ENCODE measurements at places on chromosomes 2 and 18.
A peak's percentile ranks its signal among the peaks of the same experiment; 100 is the strongest.

DNA sequence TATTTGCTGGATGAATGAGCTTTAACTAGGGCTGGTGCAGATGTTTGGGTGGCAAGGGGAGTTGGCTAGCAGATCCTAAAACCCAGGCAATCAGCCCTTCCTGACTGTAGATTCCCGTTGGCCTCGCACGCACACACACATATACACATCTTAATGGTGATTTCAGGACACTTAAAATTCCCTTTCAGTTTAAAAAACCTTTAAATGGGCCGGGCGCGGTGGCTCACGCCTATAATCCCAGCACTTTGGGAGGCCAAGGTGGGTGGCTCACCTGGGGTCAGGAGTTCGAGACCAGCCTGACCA, 19.5 kb upstream of the MTCL1 start:
- no peak for DNase-seq

DNA sequence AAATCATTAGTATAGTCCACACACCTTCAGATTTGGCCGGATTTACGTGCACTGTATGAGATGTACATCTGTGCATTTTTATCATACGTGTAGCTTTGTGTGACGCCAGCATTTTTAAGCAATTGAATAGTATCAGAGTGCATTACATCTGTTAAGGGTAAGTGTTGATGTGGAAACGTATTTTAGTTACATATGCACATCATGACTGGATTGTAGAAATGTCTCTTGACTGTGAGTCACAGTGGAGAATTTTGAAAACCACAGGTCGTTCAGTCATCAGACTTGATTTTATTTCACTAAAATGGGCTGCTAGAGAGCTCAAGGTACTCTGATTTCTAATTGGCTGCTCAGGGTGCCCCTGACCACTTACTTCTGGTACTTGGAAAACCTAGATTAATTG, 5.4 kb upstream of the GPBAR1 start:
- DNase-seq = no peak

- DNase-seq = no peak
Observed at GRCh38 chr2:215738351-215738750, 275.0 kb downstream of the MREG start.

DNA sequence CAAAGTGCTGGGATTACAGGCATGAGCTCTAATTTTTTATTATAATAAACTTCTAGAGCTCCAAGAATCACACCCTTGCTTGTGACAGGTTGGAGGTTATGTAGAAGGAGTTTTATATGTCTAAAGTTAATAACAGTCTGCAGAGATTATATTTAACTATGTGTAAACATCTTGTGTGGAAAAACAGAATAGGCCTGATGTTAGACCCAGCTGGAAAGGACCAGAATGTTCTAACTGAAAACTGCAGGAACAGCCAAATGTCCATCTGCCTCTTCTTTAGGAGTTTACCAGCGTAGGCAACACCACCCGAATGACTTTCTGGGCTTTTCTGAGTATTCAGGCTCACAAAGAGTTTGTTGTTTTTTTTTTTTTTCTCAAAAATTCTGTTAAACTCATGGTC, 67.1 kb upstream of the CDCA7 start:
- DNase-seq = no peak

DNA sequence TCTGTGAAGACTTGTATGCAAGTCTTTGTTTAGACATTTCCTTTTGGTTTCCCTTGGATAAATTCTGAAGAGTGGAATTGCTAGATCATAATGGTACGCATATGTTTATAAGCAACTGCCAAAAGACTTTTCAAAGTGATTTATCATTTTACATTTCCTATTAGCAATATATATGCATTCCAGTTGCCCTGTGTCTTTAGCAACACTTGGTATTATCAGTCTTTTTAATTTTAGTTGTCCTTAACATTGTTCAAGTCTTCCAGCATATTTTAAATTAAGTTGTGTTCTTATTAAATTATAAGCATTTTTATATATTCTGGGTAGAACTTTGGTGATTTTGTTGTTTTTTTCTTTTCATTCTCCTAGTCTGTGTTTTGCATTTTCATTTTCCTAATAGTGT, 81.8 kb downstream of the EML6 start:
- DNase-seq = no peak

GRCh38 chr2:161992531-161992930, 81.5 kb downstream of the DPP4 start:
- DNase-seq = no peak

DNA sequence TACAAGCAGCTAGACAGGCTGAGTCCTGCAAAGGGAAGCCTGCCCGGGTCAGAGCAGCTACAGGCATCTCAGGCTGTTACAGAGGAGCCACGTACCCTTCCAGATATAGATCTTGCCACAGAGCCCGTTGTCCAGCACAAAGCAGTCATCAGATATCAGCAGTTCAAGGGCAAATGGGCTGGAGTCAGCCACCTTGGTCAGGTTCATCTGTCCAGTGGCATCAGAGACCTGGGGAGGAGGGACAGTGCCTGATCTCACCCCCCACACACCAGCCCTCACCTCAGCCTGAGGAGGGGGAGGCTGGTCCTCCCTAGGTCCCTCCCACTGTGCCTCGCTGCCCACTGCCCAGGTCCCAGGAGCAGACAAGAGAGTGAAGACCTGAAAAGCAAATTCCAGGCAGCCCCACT, 12.2 kb downstream of the CAPG start:
- no peak for DNase-seq

- DNase-seq = no peak
Observed at GRCh38 chr2:109134741-109135358, 5.8 kb downstream of the SH3RF3 start.

DNA sequence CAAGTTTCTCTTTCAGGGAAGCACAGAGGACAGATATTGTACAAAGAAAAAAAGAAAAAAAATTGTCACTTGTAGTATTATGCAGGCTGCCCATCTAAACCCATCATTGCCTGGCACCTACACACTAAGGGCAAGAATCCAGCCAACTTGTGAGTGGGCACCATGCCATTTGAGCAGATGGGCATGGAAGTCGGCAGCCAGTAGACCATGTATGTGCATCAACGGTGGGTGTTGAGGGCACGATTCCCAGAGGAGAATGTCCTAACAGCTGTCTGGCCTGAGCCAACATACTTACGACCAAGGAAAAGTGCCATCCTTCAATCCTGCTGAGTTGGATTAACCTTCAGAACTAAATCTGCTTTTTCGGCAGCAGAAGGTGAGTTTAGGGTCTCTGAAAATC, 63.9 kb downstream of the ARHGAP15 start:
- DNase-seq = no peak

DNA sequence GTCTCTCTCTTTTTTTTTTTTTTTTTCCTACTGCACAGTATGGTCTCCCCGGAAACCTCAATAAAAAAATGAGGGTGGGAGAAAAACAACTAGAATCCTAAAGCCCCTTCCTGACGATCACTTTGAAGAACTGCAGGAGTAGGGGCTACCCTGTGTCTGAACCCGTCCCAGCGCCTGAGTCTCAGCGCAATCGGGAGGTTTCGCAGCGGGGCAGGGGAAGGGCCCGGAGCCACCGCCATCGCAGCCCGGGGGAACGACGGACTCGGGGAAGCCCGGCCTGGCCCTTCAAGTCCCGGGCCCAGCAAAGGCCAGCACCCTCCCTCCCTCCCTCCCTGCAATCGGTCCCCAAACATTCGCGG, 411 bp downstream of the NARS1 start:
- peak; percentile 45 for DNase-seq

- DNase-seq = no peak
Observed at GRCh38 chr2:34808426-34808825, 1209.3 kb upstream of the FAM98A start.

GRCh38 chr2:63040586-63040985, 10.0 kb upstream of the OTX1 start:
- no peak for DNase-seq

DNA sequence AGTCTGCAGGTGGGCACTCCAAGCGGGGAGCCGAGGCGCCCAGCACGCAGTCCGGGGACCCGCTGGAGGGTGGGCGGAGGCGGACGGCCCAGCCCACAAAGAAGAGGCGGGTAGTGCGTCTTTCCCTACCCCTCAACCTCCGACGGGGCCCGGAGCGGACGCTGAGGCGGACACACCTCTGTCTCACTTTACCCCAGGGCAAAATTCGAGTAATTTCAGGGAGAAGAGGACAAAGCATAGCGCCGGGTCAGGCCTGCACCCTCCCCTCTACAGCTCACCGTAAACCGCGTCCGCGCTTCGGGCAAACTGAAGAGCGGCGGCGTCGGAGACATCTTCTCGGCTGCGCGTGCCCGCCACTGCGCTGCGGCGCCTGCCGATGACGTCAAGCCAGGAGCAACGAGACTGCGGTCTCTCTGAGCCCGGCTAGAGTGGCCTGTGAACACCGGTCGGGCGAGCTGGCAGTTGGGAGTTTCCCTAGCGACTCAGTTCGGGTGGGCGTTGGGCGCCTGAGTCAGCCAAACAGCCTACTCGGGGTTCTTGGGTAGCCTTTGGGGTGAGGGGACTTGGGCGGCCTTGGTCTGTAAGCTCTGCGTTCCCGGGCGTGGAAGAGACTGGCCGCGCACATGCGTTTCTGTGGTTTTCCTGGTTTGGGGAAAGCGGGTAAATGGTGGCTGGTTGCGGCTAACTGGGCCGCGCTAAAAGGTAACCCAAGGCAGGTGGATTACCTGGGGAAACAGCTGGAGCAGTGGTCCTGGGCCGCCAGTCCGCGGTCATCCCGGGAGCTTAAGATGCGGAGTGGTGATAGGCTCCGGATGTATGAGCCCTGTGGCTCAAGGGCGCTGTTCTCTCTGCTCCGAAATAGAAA, at the start of gene THOC1:
TSS of gene THOC1 (minus strand) at position 360 of the 865 bp plus-strand sequence. CDS start at position 332, 28 bp downstream.
- DNase-seq = peak; percentile 90

DNA sequence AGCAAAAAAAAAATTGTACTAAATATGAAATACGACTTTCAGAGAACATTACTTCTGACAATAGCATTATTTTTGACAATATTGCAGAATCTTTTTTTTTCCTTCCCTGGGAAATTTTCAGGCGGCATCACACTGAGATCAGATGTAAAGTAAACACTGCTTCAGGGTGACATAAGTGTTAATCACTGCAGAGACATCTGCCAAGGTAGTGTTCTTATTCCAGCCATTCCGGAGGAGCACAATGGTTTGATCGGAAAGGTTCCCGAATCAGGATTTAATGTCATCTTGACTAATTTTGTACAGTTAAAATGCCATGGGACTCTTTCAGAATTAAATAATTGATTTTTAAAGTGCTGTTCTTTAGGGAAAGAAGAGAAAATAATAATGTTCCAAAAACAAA, 56.7 kb upstream of the ZNF236 start:
- DNase-seq = no peak

- no peak for DNase-seq
Observed at GRCh38 chr2:20456116-20456571, 9.3 kb downstream of the RHOB start.

DNA sequence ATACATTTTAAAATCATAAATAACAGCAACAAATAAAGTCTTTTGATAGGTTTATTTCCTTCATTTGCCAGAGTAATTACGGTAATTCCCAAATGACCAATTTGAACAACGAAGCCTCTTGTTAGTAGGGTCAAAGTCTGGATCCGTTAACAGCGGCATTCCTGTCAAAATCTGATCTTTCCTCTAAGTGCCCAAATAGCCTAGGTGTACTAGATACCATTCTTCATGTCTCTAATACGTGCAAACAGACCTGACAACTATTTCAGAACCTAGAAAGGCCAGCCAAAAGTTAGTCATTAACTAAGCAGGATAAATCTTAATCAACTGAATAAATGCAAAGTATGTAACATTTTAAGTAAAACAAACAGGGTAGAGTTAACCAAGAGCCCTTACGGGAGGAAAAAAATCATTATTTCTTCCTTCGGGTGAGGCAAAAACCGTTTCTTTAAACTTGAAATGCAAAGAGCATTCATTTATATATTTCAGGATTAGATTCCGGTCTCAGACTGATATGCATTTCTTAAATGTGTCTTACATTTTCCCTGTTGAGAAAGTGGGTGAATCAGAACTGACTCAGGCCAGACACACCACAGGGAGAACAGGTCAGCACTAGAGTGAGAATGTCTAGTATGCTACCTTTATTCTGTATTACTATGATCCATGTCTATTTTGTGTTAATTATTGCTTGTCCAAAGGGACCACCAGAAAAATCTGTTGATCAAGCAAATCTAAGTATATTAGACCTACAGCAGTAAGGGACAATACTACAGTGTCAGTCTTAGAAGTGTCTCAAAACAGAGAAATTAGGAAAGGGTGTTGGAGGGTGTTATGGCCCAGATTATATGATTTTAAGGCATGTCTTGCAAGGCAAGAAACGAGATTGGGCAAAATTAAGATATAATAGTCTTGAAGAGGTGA, 141.5 kb upstream of the NDUFV2 start:
- no peak for DNase-seq

DNA sequence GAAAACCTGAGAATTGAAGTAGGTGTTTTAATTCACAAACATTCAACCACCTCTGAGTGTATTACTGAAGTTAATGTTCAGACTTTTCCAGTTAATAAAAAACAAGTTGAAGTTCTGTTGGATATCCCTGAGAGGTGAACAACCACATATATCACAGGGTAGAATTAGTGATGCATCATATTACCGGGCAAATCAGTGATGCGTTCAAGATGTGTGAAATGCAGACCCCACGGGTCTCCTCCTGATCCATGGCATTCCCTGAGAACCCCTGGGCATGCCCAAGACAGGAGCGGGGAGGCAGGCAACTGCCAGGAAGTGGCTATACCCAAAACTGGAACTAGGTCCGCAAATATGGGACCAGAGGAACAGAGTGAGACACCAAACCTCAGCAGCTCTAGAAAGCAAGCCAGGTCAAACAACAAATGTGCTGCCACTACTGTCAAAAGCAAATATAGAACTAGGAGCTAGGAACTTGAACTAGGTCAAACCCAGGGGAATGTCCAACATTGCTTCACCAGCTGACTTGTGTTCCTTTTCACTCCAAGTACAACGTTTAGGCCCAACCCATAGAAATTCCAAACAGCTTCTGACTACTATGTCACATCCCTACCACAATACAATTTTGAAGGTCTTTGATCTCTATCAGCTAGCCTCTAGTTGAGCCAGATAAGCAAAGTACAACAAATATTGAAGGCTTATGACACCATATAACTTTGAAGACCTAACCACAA, 20.2 kb downstream of the PSTPIP2 start:
- no peak for DNase-seq

- DNase-seq = no peak
Observed at GRCh38 chr2:5740817-5741216, 48.6 kb downstream of the SOX11 start.
